Epithelial cell of esophagus (primary cell): ENCODE measurements at places on chromosomes 3 and 15.

GRCh38 chr3:124579641-124580040, 150.6 kb upstream of the UMPS start:
- DNase-seq: no peak

DNA sequence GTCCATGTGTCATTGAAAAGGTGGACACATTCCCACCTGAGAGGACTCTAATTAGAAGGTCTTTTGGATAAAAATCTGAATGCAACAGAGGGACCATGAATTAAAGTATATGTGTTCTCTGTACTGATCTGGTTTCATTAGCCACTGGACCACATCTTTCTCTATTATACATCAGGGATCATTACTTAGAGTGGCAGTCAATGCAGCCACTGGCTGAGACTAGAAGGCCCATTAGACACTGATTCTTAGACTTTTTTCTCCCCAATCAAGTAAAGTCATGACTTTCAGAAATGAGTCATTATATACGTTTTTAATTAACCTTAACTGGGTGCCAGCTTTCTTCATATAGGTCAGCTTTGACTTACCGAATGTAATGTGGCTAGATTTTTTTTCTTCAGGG, 550.8 kb upstream of the CFAP20DC start:
- DNase-seq: no peak

- DNase-seq: no peak
These were observed 115.8 kb downstream of the FBXL22 start for GRCh38 chr15:63712828-63713520.

- DNase-seq: no peak
These were observed 168.8 kb downstream of the MEGF11 start for GRCh38 chr15:66084704-66085103.

- no peak for DNase-seq
These were observed 806.2 kb downstream of the NSUN3 start for GRCh38 chr3:94869059-94869547.

GRCh38 chr3:196165850-196166249, 45.4 kb downstream of the ZDHHC19 start:
- no peak for DNase-seq

- DNase-seq: no peak
These were observed 14.6 kb upstream of the TMEM40 start for GRCh38 chr3:12773710-12774086.

DNA sequence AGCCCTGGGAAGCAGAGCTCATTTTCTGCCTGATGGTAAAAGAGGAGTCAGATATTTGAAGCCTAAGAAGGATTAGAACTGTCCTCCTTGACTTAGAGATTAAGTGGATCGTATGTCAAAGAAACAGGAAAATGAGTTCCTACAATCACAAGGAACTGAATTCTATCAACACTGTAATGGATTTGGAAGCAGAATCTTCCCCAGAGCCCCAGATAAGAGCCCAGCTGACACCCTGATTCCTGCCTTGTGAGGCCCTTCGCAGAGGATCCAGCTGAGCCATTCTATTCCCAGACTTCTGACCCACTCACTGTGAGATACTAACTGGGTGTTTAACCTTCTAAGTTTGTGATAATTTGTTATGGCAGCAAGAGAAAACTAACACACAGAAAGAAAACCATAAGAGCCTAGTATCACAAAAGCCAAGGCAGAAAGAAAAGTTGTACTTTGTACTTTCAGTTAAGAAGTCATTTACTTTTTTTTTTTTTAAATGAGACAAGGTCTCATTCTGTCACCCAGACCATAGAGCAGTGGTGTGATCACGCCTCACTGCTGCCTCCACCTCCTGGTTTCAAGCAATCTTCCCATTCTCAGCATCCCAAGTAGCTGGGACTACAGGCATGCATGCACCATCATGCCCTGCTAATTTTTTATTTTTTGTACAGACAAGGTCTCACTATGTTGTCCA, 61.1 kb upstream of the ZBTB20 start:
- DNase-seq: no peak

DNA sequence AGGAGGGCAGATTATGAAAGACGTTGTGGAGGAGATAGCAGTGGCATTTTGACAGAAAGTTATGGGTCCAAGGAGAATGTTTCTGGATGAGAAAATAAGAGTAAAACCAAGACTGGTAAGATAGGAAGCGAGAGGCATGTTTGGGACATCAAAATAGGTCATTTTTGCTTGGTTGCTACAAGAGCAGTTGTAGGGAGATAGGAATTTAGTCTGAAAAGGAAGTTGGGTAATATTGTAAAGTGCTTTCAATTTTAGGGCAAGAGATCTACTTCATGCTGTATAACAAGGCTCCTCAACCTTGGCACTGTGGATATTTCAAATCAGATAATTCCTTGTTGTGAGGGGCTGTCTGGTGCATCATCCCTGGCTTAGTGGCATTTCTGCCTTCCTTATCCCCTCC, 118.0 kb upstream of the DPH6 start:
- no peak for DNase-seq

DNA sequence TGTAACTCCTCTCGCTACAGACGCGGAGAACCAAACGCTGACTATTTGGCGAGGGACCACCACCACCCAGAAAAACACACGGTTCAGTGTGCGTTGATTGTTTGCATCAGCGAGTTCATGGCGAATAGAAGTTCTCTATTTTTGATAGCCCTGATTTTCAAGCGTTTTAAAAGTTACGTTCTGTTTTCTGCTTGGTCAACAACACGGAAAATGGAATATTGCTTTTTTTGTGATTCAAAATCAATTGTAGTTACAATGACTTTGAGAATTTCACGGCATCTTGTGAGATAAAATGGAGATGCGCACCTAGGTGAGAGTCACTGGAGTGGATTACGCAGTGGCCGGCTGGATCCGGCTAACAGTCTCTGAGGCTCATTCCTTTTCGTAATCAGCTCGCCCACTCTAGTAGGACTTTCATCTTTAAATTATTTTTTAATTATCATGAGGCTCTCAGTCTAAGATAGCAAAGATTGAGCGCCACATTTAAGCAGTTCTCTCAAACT, 54.8 kb downstream of the CCDC54 start:
- DNase-seq: peak; percentile 38

- DNase-seq: peak; percentile 65
These were observed 4.0 kb downstream of the RAB11A start for GRCh38 chr15:65873256-65873655.

- DNase-seq: peak; percentile 80
These were observed 32.2 kb downstream of the MCTP2 start for GRCh38 chr15:94263341-94264273.

GRCh38 chr3:48930590-48930989, 11.9 kb downstream of the ARIH2 start:
- no peak for DNase-seq

- DNase-seq: peak; percentile 85
These were observed 2.8 kb downstream of the SQOR start for GRCh38 chr15:45637552-45638033.

- DNase-seq: no peak
These were observed 42.1 kb downstream of the NR2F2 start for GRCh38 chr15:96372554-96372953.
